NCI-H2171 (cell line): ENCODE measurements at places on chromosomes 1 and 21.

DNA sequence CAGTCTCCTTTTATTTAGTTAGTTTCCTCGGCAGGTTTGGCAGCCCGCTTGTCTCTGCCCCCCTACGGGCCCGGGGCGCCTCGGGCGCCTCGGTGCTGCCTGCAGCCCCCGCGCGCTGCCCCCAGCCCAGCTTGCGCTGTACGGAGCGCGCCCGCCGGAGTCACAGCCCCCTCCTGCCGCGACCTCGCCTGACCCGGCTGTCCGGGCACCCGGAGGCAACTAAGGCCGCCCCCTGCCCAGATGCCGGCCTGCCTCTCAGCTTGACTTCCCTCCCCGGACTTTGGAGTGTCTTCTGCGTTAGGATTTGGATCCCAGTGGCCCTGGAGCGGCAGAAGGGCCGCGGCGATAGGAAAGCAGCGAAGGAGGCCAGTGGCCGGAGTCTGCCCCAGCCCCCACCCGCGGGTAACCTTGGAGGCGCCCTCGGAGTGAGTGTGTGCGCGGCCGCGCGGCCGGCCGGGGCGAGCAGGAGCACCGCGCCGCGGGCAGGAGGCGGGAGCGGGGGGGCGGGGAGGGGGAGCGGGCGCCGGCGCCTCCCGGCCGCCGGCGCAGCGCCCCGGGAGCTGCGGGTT is 7.6 kb downstream of the CDKN2C start:
- DNase-seq = peak; percentile 17

DNA sequence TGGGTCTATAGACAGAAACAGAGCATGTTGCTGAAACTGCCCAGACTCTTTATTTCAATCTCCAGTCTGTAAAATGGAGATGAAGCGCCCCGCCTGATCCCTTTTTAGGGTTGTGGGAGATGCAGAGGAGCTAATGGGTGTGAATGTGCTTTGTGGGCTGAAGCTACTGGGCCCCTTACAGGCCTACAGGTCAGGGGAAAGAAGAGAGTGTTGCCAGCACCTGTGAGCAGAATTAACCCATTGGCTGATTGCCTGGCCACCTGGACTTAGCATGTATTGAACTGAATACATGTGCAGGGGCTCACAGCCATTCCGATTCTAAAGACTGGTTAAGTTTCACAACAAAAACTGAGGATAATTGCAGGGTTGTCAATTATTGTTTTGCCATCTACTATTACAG is 13.9 kb upstream of the ATF3 start:
- no peak for DNase-seq

DNA sequence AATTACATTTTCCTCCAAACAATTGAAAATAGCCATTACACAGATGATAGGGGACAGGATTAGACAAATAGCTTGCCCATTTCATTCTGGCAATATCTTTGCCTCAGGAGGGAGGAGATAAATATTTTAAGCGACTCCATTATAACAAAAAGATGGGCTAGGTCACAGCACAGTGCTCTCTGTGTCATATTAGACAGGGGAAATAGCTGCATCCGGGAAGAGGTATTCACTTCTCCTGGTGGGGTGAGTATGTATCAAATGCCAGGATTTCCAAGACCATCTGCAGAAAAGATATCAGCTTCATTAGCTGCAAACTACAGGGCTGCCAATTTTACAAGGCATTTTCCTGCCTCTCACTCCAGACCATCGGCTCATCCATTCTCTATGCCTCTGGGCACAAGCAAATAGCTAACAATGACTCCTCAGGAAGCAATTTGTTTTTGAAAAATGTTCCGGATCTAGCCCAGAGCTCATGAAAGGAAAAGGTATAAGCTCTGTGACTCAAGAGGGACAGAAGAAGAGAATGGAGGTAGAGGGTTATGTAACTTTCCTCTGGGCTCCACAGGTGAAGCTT is 41.9 kb upstream of the ANGPTL7 start:
- DNase-seq = no peak

DNA sequence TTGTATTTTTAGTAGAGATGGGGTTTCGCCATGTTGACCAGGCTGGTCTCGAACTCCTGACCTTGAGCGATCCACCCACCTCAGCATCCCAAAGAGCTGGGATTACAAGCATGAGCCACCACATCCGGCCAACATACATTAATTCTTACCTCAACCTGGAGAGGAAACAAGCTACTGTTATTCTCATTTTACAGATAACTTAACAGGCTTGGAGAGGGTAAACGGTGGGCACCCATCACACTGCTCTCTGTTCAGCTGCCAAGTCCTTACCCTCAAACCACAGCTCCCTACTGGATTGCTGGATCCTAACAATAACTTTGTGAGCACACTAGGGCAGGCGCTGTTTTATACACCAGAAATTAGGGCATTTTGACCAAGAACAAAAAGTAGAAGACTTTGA is 93.6 kb upstream of the BARHL2 start:
- DNase-seq = no peak

- no peak for DNase-seq
Observed at GRCh38 chr21:32140604-32141317, 138.1 kb downstream of the MIS18A start.

DNA sequence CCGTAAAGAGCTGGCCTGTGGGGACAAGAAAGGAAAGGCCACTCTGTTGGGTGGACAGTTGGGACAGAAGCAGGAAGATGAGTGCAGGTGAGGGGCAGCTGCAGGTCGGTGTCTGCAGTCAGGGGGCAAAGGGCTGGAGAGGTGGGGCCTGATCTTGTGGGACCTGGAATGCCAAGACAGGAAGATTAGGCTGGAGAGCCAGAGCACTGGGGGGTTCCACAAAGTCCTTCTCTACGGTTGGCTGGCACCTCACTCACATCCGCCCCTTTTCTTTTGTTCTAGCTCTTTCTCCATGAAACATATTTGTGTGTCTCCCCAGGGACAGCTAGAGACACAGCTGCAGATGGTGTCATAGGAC is 404.1 kb downstream of the PTPRU start:
- no peak for DNase-seq

DNA sequence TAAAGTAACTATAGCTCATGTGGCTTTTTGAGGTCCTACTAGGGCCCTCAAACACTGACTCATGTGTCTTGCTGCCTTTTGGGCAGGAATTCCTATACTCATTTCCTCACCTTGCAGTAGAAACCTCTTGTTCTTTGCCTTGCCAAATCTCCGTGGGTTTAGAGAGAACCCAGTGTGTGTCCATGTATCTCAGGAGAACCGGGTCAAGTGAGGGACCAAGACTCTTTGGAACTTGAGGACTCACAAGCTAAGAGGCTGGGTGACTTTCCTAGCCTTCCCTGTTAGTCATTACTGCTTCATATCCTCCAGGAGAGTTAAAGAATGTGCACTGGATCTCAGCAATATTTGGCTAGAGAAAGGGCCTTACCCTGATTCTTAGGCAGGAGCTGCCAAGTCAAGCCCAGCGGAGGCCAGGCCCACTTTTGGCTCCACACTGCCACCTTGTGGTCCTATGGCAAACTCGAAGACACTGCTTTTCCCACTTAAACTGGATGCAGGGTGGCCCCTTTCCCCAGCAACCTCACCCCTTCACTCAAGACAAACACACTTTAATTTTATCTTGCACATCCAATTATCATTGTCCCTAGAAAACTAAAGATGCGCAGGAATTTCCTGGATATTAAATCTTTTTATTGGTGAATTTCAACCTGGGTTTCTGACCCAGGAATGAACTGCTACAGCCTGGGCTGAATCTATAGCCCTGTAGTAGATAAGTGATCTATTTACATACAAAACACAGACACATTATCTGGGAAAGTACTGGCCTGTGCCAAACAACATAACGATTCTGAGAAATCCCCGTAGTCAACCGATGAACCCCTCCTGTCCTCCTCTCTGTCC is 10.6 kb downstream of the AVPR1B start:
- DNase-seq = peak; percentile 60

- no peak for DNase-seq
Observed at GRCh38 chr1:7719468-7720094, 51.5 kb upstream of the VAMP3 start.

DNA sequence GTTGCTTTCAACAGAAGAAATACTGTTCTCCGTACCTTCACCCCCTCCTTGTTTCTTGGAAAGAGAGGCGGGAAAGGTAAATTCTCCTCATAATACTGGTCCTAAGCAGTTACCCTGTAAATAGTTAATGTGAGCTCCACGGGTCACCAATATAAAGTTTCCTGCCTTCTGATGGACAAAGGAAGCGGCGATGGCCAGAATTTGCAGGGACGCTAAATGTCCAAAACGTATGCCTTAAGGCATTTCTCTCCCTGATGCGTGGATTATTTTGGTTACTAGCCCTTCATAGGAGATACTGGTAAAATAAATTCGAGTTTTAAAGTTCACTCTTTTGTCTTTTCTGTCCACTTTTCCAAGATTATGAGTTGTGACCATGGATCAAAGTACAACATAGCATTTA is 898 bp upstream of the PTGS2 start:
- DNase-seq = no peak

DNA sequence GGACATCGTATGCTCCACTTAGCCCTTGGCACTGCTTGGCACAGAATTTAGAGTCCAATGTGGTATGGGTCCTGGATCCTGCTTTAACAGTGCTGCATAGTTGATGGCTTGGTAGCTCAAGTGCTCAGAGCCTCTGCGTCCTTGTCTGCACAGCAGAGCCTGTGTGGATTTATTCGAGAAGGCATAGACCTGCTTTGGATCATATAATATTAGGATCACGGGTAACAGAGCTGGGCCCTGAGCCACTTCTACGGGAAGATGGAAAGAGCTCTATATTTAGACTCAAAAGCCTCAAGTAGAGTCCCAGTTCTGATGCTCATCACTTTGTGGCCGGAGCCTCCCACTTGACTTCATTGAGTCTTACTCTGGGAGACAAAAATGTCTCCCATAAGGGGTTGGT is 164.4 kb upstream of the EDN2 start:
- no peak for DNase-seq

DNA sequence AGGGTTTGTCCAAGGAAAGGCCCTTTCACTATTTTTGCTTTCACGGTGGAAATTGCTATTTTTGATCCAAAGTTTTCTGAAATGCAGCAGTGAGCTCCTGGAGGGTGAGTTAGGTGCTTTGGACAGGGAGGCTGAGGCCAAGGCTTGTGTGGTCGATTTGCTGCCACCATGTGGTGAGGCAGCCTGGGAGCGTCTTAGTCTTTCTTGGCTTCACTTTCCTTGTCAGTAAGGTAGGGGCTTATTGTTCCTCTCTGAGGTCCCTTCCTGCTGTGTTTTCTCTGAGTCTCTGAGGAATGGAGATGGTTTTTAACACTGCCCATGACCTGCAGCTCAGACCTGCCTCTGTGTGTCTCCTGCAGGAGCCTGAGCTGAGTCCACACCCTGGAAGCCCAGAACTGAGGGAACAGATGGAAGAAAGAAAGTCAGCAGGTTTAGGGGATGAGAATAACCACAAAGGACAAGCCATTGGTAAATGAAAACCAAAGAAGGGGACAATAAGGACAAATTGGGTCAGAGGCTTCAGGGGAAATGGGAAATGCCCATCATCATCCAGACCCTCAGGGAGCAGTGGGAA is 20.1 kb upstream of the S100A10 start:
- DNase-seq = no peak

GRCh38 chr1:210828996-210829596 is 304.9 kb downstream of the KCNH1 start:
- DNase-seq = no peak

DNA sequence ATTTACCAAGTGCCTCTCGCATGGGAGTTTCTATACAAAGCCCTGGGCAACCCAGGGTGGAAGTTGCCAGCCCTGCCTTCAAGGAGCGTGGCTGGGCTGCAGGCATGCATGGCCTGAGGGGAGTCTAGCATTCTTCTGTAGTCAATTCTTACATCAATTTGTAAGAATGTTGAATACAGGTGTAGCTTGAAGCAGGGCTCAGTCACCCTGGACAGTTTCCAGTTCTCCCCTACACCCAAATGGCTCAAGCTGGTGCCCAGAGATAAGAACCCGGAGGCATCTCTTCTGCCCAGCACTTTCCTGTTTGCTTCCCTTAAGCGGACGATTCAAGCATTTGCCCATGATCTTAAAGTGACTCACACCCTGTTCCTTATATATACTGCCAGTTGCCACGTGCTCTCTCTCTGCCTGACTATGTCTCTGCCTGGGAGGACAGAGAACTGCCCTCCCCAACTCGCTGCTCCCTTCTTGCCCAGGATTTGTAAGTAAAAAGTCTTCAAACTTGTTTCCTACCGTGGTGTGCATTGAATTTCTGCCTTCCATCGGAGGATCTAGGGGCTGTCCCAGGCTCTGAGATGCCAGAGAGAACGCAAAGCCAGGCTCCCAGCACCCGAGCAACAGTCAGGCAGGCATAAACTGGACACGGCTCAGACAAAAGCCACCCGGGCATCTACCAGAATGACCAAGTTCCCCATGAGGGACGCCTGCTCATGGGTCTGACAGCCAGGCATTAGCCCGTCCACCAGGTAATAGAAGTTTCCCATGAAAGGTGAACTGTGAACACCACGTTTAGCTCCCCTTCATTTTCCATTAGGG is 50.9 kb upstream of the AJAP1 start:
- DNase-seq = no peak

DNA sequence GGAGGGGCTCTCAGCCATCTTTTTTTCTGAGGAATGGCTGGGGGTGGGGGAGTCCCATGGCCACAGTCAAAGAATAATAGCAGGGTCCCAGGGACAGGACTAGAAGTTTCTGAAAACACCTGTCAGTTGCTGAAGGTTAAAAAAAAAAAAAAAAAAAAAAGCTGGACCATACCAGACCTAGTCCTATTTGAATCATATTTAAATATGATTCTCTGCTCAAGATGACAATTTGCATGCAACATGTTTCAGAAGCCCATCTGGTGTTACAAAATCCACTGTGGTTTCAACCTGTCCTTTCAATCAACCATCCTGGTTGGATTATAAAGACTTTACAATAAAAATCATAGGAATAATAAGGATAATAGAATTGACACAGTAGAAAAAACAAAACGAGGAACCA is 153.7 kb downstream of the TENT5C start:
- no peak for DNase-seq

DNA sequence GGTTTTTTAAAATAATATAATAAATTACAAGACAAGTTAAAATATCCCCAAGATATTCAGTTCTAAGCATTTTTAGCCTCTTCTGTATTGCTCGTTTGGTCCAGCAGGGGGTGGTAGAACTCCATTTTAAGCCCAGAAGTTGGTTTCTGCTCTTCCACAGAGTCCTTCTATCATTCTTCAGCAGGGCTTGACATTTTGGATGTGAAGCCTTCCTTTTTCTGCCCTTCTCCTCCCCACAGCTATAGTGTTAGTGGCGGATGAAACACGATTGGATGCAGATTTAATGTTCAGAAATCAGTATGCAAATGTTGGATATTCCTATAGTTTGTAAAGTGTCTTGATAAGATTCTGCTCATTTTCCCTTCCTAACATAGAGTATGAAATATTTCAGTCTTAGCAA is 1.4 kb downstream of the NCAM2 start:
- DNase-seq = no peak

DNA sequence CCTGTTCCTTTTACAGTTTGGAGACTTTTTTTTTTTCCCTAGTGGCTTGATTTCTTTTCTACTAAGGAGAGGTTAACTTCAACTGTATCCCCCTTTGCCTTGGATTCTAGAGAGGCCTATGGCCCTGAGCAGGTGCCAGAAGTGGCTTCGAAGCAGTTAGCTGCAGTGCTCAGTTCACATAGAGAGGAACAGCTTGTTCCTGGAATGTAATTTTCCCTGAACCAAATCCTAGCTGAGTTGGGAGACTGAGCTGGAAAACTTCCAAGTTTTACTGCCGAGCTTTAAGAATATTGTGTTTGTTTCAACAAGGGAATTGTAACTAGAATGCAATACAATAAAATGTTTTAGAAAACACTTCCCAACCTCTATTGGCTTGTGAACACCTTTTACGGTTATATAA is 17.5 kb downstream of the RD3 start:
- DNase-seq = peak; percentile 8
